ENCODE measurements at places on chromosomes 6 and 20. TPM values are rescaled to one million over a fixed set of nuclear protein-coding genes. Genes with fewer than 3 reads are reported as not detected.

Gene GRIK2
- not detected for total RNA-seq

Gene ARFGEF3
- total RNA-seq: 0.15 TPM

Gene ESR1
- total RNA-seq: not detected

- H3K27me3 ChIP-seq: peaks cover 50% of the 10 kb centered on the region
- no peaks in the 10 kb centered on the region for H3K4me1 ChIP-seq
- no peak overlapping the region for H3K27ac ChIP-seq
- no peak overlapping the region for H3K4me3 ChIP-seq
Measured at GRCh38 chr20:33261465-33261864, 21.5 kb upstream of the BPIFB1 start.

DNA sequence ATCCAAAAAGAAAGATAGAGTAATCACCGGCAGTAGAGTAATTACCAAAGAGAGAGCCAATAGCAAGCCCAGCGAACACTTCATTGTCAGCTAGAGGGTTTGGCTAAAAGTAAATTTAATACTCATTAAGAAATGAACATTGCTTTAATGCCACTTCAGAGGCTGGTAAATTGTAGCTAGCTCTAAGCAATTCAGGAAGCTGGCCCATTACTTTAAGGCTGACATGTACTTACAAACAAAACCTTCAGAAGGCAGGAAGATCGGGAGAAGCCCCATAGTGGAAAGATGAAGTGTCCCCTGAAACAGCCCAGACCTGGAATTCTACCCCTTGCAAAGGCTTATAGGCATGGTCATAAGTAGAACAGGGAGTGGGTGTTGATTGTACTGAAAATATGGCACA lies 396.6 kb upstream of the ID4 start:
- no peak overlapping the region for H3K27ac ChIP-seq
- no peaks in the 10 kb centered on the region for H3K36me3 ChIP-seq
- no peak for DNase-seq
- H3K4me3 ChIP-seq: no peak overlapping the region
- H3K4me1 ChIP-seq: no peaks in the 10 kb centered on the region

DNA sequence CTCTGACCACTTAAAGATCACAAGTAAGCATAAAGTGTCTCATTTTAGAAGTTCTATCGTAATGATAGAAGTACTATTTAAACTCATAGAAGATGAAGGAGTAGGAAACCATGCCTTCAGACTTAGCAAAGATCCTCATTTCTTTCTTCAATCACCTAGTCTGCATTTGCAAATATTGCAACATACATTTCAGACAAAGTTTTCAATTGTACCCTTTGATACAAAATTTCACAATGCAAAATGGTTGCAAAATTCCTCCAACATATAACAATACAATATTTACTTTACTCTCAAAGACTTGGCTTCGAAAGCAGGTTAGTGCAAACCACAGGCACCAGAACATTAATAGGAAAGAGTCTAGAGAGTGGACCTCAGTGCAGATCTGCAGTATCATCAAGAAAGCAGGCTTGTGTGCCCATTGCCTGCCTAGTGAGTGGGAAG lies 16.1 kb upstream of the ROS1 start:
- H3K4me1 ChIP-seq: no peaks in the 10 kb centered on the region
- no peaks in the 10 kb centered on the region for H3K36me3 ChIP-seq
- H3K4me3 ChIP-seq: no peak overlapping the region
- DNase-seq: no peak

DNA sequence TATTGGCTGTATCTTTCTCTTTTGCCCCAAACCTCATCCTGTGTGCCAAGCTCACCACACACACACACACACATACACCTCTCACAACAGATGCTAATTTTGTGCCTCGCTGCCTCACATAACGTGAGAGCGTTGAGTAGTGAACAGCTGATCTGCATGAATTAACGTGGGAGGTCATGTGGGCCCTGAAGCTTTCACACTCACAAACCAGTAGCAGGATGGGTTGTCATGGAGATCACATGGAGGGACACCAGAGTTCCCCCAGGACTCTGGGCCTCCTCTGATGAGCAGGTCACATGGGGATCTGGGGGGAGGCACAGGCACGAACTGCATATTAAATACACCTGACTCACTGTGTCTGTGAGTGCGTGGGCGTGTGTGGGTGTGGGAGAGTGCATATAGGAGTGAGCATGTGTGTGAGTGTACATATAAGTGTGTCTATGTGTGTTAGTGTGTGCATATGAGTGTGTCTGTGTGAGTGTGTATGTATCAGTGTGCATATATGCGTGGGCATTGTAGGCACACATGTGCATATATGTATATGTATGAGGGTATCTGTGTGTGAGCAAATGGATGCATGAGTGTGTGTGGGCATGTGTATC lies 62.7 kb upstream of the SULF2 start:
- H3K4me3 ChIP-seq: no peak overlapping the region
- peaks cover 4% of the 10 kb centered on the region for H3K27me3 ChIP-seq
- H3K4me1 ChIP-seq: peaks cover 2% of the 10 kb centered on the region
- no peaks in the 10 kb centered on the region for H3K36me3 ChIP-seq
- DNase-seq: no peak
- H3K27ac ChIP-seq: no peak overlapping the region

- H3K4me1 ChIP-seq: peaks cover 5% of the 10 kb centered on the region
- H3K27me3 ChIP-seq: peaks cover 37% of the 10 kb centered on the region
- no peaks in the 10 kb centered on the region for H3K36me3 ChIP-seq
- no peak overlapping the region for H3K27ac ChIP-seq
- DNase-seq: no peak
- peak overlapping the region; percentile 13 for H3K4me3 ChIP-seq
Measured at GRCh38 chr6:22146931-22147701, 149.7 kb downstream of the PRL start.

DNA sequence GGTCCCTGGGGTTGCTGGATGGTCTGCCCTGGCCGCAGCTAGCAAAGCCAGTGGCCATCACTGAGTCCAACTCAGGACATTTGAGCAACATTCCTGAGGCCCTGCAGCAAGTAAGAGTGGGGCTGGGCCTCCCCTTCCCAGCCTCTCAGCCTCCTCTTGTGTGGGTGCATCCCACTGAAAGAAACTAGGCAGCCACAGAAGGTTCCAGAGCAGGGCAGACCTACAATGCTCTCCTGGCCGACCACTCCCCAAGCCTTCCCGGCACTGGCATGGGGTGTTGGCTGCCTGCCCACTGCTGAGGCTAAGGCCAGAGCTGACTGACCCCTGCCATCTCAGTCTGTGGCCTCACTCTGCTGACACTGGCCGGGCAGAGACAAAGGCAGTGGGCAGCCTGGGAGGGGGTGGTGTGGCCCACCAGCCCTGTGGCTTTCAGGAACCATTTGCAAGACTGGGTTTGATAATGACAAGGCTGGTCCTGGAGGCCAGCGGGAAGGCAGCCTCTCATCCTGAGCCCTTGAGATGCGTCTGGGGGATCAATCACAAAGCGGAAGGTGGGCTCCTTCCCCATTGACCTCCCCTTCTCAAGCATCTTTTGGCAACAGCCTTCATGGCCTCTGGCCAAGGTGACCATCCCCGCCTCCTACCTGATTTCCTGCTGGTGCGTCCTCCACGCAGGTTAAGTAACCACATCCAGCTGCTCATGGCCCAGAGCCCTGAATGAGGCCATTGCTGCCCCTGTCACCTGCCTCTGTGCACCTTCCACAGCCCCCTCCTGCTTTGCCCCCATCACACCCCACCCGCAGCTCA lies 9.6 kb downstream of the DLGAP4 start:
- no peaks in the 10 kb centered on the region for H3K4me1 ChIP-seq
- no peak for DNase-seq
- H3K4me3 ChIP-seq: no peak overlapping the region
